ENCODE measurements at places on chromosomes 7 and 10.

- DNase-seq = no peak
Measured at GRCh38 chr7:118040562-118040961, 143.4 kb upstream of the LSM8 start.

GRCh38 chr7:22346383-22347107 is 10.4 kb downstream of the RAPGEF5 start:
- no peak for DNase-seq

- no peak for DNase-seq
Measured at GRCh38 chr10:125629758-125630376, 53.1 kb downstream of the TEX36 start.

DNA sequence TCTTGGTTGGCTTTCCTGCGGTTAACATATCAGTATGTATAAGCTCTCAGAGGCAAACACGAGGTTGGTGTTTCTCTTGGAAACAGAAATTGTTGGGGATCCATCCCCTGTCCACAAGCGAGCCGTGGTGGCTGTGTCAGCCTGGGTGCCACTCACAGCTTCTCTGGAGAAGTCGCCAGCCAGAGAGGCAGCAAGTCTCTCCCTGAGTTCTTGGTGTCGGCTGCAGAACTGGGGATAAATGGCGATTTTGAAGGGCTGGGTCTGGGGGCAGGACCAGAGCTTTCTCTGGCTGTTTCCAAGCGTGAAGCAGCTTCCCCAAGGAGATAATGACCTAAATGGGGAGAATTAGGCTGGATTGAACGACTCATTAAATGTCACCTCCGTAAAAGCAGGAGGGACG is 335.3 kb downstream of the GLRX3 start:
- no peak for DNase-seq

DNA sequence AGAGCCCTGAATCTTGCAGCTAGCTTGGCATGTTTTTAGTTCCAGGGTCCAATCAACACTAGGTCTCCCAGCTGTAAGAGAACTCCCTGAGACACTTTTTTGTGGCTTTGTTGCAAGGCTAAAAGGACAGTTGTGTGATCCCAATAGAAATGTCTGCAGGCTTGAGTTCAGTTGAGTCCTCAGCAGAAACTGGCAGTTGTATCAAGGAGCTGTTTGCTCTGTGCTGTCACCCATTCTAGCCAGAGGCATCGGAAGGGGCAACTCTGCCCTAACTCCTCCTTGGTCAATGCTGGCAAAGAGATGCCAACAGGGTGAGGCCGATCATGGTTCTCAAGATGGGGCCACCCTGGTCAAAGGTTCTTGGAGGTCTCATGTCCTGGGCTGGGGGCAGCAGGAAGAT is 224.1 kb downstream of the BUB3 start:
- DNase-seq = no peak

Measured in KG1 (cell line).